AG09319 (cell line): ENCODE measurements at places on chromosomes 2 and 18.

- DNase-seq = no peak
Measured at GRCh38 chr2:28128281-28128950, 237.9 kb downstream of the BABAM2 start.

- no peak for DNase-seq
Measured at GRCh38 chr2:25618676-25619075, 54.7 kb downstream of the DTNB start.

GRCh38 chr18:70382017-70382416, 93.2 kb downstream of the SOCS6 start:
- no peak for DNase-seq

DNA sequence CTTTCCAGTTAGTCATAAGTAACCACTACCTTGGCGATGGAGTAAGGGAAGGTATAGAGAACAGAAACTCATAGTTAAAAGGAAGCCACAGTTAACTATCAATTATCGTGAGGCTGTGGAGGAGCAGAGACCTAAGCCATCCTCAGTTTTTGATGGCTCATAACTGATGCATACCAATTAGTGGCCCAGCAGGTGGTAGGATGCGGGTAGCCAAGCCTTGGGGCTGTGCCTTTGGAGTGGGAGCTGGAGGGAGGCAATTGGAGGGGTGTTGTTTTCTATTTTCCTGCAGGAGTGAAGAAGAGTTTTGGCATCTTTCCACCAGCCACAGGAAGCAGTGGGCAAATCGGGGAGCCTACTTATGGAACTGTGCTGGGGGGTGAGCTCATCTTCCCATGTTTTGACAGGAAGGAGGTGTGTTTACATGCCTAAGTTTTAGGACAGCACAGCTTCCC, 194.8 kb downstream of the TPGS2 start:
- no peak for DNase-seq

DNA sequence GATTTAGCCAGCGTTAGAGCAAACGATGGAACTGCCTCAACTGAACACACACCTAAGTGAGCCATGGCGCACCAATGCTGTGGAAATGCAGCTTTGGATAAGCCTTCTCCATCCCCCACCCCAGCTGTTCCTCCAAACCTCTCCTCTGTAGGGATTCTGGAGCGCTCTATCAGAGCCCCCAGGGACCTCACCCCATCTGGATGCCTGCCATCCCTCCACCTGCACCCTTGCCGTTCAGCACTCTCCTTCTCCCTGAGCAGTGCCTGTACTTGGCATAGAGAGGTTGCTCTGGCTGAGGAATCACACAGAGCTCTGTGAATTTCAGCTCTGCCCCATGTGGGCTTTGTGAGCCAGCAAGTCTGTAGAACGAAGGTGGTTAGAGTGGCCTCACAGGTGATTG, 42.8 kb upstream of the INHBB start:
- DNase-seq = no peak

- DNase-seq = no peak
Measured at GRCh38 chr2:132669908-132670495, at the start of gene LYPD1. Gene LYPD1, minus strand, starts transcription at chr2:132670205. Its CDS starts 273 bp downstream, at chr2:132669932.

GRCh38 chr18:2172881-2173280, 398.4 kb downstream of the METTL4 start:
- DNase-seq = no peak

GRCh38 chr2:3291113-3291512, 86.5 kb downstream of the EIPR1 start:
- no peak for DNase-seq

GRCh38 chr2:152907046-152907445, 188.6 kb downstream of the ARL6IP6 start:
- DNase-seq = no peak

DNA sequence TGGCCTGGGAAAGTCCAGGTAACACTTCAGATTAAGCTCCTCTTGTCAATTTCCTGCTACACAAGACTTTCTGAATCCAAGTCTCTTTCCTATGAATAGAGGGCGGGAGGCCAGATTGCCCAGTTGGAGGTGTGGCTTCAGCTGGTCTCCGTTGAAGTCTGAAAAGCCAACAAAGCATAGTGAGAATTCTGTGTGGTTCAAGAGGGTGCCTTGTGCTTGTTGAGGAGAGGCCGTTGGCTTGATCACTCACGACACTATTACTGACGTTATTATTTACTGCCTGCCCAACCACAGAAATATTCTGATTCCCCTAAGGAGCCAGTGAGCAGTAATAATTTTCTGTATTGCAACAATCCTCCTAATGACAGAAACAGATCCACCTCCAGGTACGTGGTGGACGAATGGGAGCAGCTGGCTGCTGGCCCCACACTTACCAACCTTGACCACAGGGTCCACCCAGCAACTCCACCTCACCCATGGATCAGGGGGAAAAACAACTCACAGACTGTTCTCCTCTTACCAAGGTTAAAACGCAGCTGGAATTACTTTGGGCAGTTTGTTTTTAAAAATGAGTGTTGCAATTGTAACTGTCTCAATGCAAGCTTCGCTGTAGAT, 21.9 kb downstream of the NRP2 start:
- no peak for DNase-seq

DNA sequence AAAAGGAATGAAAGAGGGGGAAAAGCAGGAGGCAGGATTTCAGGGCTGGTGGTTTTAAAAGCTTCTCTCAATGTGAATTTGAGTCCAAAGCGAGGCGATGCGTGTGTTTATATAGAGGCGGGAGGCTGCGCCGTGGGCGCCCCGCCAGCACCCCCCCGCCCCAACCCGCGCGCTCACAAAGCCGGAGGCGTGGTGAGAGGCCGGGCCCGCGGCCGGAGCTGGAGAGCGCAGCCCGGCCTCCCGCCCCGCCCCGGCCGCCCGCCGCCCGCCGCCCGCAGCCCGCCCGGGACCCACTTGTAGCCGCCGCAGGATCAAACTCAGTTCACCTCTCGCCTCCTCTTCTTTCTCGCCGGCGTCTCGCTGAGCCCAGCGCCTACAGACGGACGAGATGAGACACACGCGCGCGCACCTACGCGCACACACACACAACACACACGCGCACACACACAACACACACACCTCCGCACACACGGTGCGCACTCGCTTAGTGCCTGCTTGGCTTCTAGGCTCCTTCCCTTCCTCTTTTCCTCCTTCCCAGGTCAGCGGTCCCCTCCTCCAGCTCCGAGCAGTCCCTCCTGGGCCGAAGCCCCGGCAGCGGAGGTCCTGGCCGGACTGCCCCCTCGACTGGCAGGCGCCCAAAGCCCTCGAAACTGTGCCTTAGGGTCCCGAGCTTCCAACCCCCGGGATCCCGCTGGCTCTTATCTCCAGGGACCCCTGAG, 1.3 kb upstream of the CYP26B1 start:
- no peak for DNase-seq

DNA sequence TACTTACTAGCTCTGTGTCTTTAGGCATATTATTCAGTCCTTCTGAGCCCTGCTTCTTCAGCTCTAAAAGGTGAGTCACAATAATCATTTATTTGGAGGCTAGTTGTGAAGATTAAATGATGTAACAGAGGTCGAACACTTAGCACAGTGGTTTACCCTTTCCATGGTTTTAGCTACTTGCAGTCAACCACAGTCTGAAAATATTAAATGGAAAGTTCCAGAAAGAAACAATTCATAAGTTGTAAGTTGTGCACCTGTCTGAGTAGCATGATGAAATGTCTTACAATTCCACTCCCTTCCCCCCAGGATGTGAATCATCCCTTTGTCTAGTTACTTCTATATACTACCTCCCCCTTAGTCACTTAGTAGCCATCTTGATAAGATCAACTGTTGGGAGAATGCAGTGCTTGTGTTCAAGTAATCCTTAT, 217.6 kb upstream of the THUMPD2 start:
- DNase-seq = peak; percentile 24

DNA sequence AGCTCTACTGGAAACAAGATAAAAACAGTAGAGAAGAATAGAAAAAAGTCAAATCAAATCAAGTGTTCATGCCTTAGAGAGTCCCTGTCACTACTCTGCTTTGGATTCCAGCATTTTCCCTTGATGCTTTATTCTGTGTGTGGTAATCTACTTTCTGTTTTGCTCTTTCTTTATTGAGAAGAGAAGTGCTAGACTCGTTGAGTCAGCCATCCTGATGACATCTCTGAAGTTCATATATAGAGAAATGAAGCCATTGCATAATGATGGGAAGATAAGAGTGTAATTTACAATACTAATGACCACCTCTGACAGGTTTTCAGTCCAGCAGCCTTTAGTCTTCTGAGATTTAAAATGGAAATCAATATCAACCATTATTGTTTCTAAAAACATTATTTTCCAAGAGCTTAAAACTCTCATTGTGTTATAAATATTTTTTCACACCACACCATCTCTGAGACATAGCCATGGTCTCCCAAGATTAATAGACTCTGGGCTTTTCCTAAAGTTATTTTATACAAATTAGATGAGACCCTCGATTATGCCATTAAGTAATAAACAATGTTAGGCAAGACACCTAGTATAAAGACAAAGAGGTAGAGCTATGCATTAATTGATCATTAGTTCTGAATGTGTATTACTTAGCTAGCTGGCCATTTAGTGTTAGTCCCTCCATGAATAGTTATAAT, 679.0 kb upstream of the ACVR2A start:
- no peak for DNase-seq

- DNase-seq = no peak
Measured at GRCh38 chr18:27277554-27277953, 92.4 kb upstream of the CHST9 start.

GRCh38 chr18:811182-811891, 705 bp downstream of the YES1 start:
- DNase-seq = no peak

GRCh38 chr18:6557057-6557769, 142.5 kb upstream of the L3MBTL4 start:
- no peak for DNase-seq

GRCh38 chr2:236672606-236673005, 103.0 kb downstream of the ACKR3 start:
- DNase-seq = no peak

DNA sequence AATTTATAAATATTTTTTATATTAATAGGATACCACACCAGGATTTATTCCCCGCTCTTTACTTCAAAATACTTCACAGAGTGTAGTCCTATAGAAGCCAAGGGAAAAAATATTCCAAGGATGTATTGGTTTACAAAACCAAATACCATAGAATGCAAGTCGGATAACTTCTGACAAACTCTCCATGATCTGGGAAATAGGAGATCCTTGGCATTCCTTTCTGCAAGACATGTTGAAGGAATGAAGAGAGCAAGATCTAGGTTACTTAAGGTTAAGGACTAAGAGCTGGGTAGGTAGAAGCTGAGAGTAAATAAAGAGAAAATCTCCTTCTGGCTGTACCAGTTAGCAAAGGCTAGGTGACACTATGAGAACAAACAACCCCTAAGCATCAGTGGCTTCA, 141.2 kb downstream of the LRATD1 start:
- no peak for DNase-seq

DNA sequence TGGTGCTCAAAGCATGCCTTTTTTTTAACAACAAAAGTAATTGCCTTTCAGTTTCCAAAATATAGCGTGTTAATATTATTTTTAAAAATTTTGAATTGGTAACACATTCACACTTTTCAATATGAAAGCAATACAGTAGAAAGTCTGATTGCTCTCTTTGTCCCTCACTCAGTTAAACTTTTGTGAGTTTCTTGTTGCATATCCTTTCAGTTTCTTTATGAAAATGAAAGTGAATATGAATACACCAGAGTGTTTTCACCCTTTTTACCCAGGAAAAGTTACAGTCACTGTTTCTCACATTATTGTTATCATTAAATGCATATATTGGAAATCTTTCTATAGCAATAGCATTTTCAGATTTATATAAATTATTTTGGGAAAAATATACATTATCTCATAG, 377.4 kb upstream of the CRIM1 start:
- no peak for DNase-seq

GRCh38 chr2:49174750-49175149, 20.4 kb upstream of the FSHR start:
- DNase-seq = no peak

GRCh38 chr2:104849101-104849500, 4.8 kb upstream of the POU3F3 start:
- DNase-seq = no peak

GRCh38 chr2:181268174-181268867, 188.9 kb upstream of the ITGA4 start:
- DNase-seq = no peak

DNA sequence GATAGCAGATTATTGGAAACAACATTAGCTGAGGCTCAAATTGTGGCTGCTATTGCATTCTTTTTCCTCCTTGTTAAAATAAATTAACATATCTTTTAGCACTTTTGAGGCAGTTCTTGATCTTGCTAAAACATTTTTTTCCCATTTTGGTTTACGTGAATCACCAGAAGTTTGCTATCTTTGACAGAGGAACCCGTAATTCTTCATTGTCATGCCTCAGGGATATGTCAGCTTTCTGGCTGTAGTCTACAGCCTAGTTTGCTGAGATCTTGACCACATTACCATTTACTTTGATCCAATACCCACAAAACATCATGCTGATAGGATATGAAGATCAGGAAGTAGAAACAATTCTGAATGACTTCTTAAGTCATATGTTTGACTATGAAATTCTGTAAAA, 25.1 kb upstream of the FANCL start:
- no peak for DNase-seq

GRCh38 chr2:126914811-126915500, 16.3 kb downstream of the TEX51 start:
- no peak for DNase-seq

DNA sequence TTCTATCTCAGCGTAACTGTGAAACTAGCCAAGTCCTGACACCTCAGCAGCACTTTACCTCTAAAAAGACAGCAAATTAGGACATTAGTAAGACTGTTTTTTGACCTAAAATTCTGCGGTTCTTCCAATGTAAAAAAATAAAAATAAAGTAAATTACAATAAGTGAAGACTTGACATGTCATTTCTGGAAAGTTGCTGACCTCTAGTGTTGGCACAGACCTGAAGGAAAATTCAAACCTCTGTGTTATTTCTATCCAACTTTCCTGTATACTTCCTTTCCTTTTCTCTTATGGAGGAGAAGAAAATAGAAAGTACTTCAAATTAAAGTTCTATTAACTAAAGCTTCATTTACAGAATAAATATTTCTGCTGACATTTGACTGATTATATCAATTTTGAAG, 110.6 kb downstream of the TMEM182 start:
- DNase-seq = no peak

DNA sequence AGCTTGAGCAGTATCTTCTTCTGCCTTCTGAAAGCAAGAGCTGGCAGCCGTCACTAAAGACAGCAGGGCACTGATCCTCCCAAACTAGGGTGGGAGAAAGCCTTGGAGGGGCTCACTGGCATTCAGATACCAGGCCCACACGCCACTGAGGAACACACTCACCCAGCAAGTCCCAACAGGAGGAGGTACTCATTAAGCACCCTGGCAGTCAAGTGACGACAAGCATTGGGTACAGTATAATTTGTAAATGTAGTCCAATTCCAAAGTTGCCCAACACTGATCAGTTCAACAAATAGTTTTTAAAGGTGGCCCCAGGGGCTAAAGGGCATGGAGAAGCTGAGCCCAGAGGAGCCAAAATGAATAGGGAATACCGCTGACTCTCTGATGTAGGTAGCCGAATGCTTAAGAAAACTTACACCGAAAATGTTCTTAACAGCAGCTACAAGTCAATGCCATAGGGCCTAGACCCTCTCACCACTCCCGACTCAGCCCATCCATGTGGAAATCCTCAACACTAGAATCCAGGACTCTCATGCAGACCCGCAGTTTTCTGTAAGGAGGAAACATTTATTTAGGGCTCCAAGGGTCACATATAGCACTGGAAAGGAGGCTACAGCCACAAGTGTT, 9.9 kb downstream of the LIMS2 start:
- no peak for DNase-seq

GRCh38 chr2:166411473-166412230, 35.9 kb upstream of the SCN9A start:
- DNase-seq = no peak
